ENCODE measurements at places on chromosomes 11 and 22.

- DNase-seq: no peak
Measured at GRCh38 chr11:108286370-108286769, 63.5 kb downstream of the ATM start.

- DNase-seq: no peak
Measured at GRCh38 chr11:68373815-68374501, 61.6 kb downstream of the LRP5 start.

- DNase-seq: no peak
Measured at GRCh38 chr22:44925465-44926123, 84.2 kb downstream of the PHF21B start.

- DNase-seq: no peak
Measured at GRCh38 chr22:40051322-40051721, 56.6 kb downstream of the FAM83F start.

- DNase-seq: no peak
Measured at GRCh38 chr11:76768088-76768908, 14.9 kb upstream of the TSKU start.

DNA sequence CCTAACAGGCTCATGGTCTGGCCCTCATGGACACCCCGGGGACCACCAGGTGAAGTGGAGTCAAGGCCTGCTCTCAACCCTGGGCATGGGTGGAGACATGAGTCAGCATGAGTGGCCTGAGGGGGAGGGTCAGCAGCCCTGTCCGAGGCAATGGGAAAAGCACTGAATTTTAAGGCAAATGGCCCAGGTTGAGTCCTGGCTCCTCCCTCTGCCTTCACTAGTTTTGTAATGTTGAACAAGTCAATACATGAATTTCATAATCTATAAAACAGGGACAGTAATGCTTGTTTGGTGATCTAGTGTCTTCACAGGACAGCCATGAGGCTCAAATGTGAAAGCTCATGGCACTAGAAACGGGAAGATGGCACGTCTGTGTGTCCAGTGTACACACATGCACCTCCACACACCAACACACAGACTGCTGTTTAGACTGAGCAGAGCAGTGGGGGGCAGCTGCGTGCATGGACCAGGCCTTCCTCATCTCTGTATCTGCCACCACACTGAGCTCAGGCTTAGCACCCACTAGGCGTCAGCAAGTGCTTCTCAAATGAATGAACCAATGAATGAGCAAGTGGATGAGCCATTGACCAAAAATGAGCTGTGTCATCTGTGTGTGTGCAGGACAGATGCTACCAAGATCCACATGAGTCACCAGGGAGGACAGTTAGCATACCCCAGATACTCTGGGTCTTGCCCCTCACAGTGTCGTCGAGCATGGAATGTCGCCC, 63.4 kb downstream of the NRXN2 start:
- no peak for DNase-seq

- DNase-seq: peak; percentile 21
Measured at GRCh38 chr11:66386171-66387069, 14.9 kb upstream of the SLC29A2 start.

DNA sequence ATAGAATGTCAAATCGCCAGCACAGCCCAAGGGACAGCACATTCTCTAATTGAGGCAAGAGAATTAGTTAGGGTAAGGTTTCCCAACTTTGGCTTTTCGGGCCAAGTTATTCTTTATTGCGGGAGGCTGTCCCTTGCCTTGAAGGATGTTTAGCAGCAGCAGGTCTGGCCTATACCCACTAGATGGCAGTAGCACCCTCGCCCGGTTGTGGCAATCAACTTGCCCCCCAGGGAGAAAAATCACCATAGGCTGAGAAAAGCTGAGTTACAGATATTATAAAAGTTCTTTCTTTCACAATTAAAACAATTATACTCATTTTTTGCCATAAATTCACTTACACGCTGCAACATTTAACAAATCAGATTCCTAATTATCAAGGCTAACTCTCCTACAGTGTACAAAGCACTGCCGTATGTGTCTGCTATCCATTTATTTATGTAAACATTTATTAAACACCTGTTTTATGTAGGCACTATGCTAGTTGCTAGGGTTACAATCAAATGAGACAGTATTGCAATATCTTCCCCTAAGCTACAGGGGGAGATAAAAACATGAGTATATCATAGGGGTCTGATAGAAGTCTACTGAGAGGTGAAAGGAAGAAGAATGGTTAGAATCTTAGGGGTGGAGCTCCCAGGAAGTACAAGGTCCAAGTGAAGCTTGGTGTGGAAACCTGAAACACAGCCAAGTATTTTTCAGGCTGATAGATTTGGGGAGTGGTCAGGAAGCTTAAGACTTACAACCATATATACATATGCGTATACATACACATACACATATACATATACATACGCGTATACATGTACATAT, 452.3 kb downstream of the RAB38 start:
- no peak for DNase-seq

DNA sequence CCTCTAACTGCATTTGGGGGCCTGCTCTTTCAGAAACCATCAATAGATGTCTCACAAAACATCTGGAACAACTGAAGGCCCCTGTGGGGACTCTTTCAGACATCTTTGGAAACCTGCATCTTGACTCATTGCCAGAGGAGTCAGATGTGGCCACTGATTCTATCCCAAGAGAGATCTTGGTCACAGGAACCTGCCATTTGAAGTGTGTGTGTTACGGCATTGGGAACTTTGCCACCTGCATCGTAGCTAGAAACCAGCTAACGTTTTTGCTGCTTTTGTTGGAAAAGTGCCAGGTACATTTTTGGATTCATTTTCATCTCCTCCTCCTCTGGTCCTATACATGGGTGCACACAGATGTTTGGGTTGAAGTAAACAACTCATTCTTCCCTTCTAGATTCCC, 4.3 kb downstream of the SRRD start:
- no peak for DNase-seq

- no peak for DNase-seq
Measured at GRCh38 chr22:49021926-49022815, 805.5 kb downstream of the BRD1 start.

GRCh38 chr11:123055191-123055901, 6.6 kb downstream of the HSPA8 start:
- DNase-seq: no peak

DNA sequence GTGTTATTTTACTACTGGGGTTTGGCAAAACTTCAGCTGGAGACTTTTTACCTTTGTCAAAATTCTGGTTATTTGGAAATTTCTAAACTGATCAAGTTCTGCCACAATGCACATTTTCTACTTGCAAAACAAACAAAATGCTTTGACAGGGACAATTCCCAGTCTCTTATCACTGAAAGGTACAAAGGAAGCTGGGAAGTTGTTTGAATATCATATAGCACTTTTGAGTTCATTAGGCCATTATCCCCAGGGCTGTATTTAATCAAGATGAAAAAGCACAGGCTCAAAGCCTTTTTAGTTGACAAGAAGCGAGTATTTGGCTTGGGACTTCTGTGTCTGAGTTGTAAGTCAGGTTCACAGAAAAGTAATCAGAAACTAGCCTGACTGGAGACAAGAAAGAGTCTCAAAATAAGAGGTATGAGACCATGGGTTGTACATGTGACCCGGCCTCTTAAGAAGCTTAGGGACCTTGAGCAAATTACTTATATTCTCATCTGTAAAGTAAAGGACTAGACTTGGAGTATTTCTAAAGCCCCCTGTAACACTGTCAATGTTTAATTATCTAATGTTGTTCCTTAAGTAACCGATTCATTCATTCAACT, 2.9 kb upstream of the HORMAD2 start:
- no peak for DNase-seq

DNA sequence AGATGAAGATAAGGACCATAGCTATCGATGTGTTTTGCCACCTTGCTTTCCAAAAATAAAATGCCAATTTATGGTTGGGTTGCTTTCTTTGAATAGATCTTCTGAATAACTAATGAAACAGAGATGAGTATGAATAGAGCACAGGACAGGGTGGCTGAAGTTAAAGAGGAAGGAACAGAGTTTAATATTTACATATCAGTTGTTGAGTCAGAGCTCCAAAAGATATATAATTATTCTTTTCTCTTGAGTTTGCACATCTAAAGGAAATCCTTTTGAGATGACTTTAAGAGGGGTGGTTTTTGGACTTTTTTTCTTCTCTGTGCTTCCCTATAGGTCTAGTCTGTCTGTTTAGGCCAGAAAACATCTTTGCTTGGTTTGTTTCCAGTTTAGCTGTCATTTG, 115.2 kb downstream of the DDX10 start:
- no peak for DNase-seq

- DNase-seq: no peak
Measured at GRCh38 chr11:31780078-31780477, 31.0 kb downstream of the PAX6 start.

GRCh38 chr11:38582151-38582550, 1984.1 kb upstream of the RAG2 start:
- DNase-seq: no peak

DNA sequence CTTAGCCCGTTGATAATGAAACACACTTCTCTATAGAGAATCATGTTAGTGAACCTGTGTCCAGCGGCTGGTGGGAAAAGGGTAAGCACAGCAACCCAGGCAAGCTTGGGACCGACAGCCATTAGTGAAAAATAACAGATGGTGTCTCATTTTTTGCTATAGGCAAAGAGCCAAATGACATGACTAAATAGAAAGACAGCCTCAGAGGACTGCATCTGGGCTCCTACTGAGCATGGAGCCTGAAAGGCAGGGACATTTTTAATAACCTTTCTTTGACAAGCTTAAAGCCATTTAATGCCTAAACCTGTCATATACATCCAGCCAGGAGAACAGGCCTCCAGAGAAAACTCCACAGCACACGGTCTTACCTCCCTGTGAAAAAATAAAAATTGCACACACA, 67.0 kb downstream of the FANCF start:
- no peak for DNase-seq

- DNase-seq: no peak
Measured at GRCh38 chr11:35478471-35479091, 46.8 kb downstream of the PAMR1 start.

- no peak for DNase-seq
Measured at GRCh38 chr11:88246696-88247095, 71.5 kb upstream of the RAB38 start.

DNA sequence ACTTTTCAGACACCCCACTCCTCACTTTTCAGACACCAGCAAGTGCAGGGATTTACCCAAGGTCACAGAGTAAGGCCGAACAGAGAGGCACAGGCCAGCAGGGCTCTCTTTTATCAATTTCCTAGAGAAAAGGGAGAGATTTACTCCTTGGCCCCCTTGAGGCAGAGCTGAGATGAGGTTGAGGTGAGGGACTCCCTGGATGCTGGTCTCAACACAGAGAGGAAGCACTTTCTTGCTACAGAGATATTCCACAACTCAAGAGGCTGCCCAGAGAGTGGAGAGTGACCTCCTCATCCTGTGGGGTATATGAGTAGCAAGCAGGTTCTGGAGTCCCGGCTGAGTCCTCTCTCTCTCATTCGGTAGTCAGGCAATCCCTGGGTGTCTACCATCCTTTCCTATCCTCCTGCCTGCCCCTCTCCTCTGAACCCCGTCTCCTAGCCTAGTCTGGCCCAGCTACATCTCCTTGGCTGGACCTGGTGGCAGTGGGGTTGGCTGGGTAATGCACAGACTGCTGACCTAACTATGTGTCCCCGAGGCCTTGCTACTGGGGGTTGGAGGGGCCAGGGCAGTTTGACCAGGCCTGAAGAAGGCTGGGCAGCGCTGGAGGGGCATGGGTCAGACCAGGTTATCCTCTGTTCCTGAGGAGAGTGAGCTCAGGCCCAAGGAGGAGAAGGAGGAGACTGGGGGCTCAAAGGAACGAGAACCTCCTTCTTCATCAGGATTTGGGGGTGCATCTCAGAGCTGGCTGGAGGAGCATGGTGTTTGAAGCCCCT, 1.8 kb upstream of the ARHGEF17 start:
- no peak for DNase-seq

DNA sequence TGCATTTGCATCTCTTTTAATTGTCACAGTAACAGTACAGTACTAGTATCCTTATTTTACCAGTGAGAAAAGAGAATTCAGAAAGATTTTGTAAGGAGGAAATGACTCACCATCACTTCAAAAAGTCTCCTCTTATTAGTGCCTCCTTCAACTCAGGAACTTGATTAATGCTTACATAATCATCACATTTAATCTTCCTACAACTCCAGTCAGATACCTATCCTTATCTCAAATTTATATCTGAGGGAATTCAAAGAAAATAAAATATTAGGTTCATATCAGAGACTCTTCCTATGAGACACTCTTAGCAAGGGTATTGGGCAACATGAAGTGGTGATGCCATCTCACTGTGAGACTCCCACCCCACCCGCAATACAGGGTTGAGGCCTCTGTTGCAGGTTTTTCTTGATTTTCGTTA, 26.1 kb upstream of the CTSC start:
- no peak for DNase-seq

GRCh38 chr22:40727070-40727963, 48.0 kb downstream of the MCHR1 start:
- DNase-seq: no peak

- no peak for DNase-seq
Measured at GRCh38 chr11:57646799-57647303, 2.9 kb downstream of the YPEL4 start.

GRCh38 chr11:64848826-64849597, 4.6 kb upstream of the CDC42BPG start:
- DNase-seq: no peak

DNA sequence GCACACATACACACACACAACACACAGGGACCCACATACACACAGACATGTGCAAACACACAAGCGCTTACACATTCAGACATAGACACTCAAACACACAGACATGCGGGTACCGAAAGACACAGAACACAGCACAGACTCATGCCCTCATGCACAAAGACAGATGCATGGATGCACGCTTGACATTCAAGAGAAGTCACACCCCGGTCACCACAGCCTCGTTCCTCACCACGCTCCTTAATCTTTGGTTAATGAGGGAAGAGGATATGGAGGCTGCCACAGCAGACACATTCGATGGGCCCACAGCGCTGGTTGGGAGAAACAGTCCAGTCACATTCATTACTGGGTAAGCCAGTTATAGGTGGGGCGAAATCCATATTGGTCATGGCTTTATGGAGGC, 51.9 kb upstream of the EIF3D start:
- no peak for DNase-seq

- DNase-seq: no peak
Measured at GRCh38 chr11:32851251-32851650, 21.5 kb downstream of the PRRG4 start.

DNA sequence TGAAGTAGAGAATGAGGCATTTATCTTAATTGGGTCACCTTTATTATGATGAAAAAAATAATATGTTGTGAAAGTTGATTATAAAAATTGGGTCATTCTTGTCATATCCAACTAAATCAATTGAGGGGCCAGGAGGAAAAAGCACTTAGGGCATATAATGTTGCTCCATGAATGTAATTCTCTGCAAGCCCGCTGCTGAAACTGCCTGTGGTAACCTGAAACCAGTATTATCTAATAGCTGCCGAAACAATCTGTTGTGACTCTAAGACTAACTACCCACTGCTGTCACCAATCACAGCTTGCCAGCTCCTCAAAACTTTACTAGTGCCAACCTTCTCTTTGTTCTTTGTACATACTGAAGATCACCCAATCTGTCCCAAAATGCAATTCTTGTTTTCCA, 115.8 kb downstream of the ATG16L2 start:
- DNase-seq: no peak

DNA sequence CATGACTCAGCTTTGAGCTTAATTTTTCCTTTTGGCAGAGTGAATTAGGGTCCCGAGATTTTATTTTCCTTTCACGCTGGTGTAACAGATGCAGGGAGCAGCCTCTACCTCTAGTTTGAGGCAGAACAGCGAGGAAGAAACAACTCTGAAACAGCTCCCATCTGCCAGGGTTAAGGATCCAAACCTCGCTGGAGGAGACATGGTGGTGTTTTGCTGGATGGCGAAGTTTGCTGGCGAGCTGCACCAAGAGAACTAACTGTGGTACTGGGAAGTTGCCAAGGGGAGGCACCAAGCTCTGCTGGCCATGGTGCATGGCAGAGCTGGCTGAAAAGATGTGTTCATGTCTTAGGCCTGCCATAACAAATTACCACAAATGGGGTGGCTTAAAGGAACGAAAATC, 7.6 kb upstream of the ALKBH3 start:
- DNase-seq: no peak

Data from GM12892 (cell line).